ENCODE measurements at places on chromosomes 1 and 21. TPM values are rescaled to one million over a fixed set of nuclear protein-coding genes. Genes with fewer than 3 reads are reported as not detected.
A peak's percentile ranks its signal among the peaks of the same experiment; 100 is the strongest.

GRCh38 chr1:200015811-200016210, 11.7 kb upstream of the NR5A2 start:
- no peak overlapping the region for H3K4me3 ChIP-seq
- DNase-seq, result no peak
- no peak overlapping the region for H3K27ac ChIP-seq
- H3K4me1 ChIP-seq, result no peaks in the 10 kb centered on the region
- H3K36me3 ChIP-seq, result no peaks in the 10 kb centered on the region
- H3K27me3 ChIP-seq, result peaks cover 2% of the 10 kb centered on the region

SLC66A1 gene
- 5.3 TPM for total RNA-seq

DNA sequence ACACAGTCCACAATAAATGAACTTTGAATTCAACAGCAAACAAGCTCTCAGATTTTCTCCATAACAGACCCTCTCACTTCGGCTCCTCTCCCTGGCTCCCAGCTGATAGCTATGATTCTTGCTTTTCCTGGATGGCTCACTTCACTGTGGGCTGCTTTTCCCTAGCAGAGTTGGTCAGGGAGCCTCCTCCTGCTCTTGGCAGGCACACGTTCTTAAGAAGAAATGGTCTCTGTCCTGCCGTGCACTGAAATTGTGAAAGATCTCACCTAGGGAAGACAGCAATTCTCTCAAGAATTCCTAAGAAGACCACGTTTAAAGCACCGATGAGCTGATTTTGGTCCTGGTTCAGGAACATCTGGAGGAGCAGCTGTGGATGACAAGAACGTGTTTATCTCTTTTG, 148.5 kb upstream of the KCNK2 start:
- no peak overlapping the region for H3K27ac ChIP-seq
- H3K4me1 ChIP-seq, result no peaks in the 10 kb centered on the region
- DNase-seq, result no peak
- H3K27me3 ChIP-seq, result no peaks in the 10 kb centered on the region
- H3K36me3 ChIP-seq, result no peaks in the 10 kb centered on the region

GRCh38 chr1:94001397-94002045, 92.3 kb upstream of the GCLM start:
- H3K36me3 ChIP-seq, result no peaks in the 10 kb centered on the region
- no peak overlapping the region for H3K27ac ChIP-seq
- H3K4me3 ChIP-seq, result no peak overlapping the region
- H3K4me1 ChIP-seq, result no peaks in the 10 kb centered on the region
- DNase-seq, result no peak
- H3K27me3 ChIP-seq, result peaks cover 14% of the 10 kb centered on the region

DNA sequence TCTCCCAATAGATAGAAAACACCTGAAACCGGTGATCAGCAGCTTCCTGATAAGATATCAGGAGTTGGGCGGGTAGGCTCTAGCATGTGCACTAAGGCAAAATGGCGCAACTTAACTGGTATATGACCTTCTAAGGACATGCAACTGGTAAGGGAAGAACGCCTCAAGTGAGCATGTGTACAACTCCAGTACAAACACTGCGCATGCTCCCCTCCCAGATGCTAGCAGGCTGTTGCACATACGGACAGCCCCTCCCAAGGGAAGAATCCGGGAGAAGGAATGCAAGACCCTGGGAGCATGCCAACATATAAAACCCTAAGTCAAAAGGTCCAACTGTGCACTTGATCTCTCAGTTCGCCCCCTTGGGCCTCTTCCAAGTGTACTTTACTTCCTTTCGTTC, 110.8 kb downstream of the TSEN15 start:
- H3K27me3 ChIP-seq, result peaks cover 2% of the 10 kb centered on the region
- H3K36me3 ChIP-seq, result no peaks in the 10 kb centered on the region
- no peak overlapping the region for H3K4me3 ChIP-seq
- no peak overlapping the region for H3K27ac ChIP-seq
- H3K4me1 ChIP-seq, result no peaks in the 10 kb centered on the region

GRCh38 chr1:206776229-206776628, 3.9 kb upstream of the IL10 start:
- peaks cover 30% of the 10 kb centered on the region for H3K27me3 ChIP-seq
- DNase-seq, result no peak
- H3K4me1 ChIP-seq, result peaks cover 31% of the 10 kb centered on the region
- H3K27ac ChIP-seq, result no peak overlapping the region
- no peak overlapping the region for H3K4me3 ChIP-seq
- H3K36me3 ChIP-seq, result no peaks in the 10 kb centered on the region

MAP1LC3C gene
- not detected for total RNA-seq

HNRNPCL2 gene
- not detected for total RNA-seq

GRCh38 chr1:202587859-202588485, 122.3 kb downstream of the SYT2 start:
- no peak for DNase-seq
- H3K4me1 ChIP-seq, result peaks cover 15% of the 10 kb centered on the region
- H3K36me3 ChIP-seq, result no peaks in the 10 kb centered on the region
- H3K27me3 ChIP-seq, result no peaks in the 10 kb centered on the region
- no peak overlapping the region for H3K27ac ChIP-seq

- no peak overlapping the region for H3K27ac ChIP-seq
- H3K4me3 ChIP-seq, result no peak overlapping the region
- H3K27me3 ChIP-seq, result no peaks in the 10 kb centered on the region
- DNase-seq, result no peak
Measured at GRCh38 chr1:17093822-17094393, 25.3 kb downstream of the PADI2 start.

DNA sequence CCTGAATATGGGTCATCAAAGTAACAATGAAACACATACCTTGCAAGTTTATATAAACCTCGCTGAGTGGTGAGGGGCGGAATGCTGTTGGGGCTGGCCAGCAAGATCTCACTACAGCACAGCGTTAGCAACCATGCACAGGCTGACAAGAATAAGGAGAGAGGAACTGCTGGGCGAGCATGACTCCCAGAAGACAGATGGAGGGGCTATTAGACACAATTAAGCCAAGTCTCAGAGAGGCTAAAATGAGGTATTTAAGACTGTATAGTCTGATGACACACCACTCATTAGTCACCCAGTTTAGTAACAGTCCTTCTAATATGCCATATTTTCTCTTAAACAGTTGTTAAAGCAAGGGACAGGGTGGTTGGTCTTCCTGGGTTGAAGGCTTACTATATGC, 340.2 kb upstream of the NR5A2 start:
- no peak overlapping the region for H3K4me3 ChIP-seq
- peaks cover 9% of the 10 kb centered on the region for H3K27me3 ChIP-seq
- DNase-seq, result no peak
- no peaks in the 10 kb centered on the region for H3K36me3 ChIP-seq

LHX4 gene
- total RNA-seq, result not detected

DNA sequence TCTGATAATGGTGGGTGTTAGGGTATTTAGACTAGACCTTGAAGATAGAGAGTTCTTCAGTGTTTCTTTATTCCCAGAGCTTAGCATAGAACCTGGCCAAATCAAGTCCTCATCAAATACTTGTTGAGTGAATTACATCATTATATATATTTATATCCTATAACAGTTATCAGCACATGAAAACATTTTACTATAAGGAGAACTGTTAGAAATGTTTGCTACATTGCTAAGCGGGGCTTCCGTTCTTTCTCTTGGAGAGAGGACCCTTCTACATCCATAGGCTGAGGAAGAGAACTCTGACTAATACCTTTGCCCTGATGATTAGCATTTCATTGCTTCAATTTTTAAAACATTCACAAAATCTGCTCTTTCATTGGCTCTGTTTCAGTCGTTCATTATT, 66.5 kb upstream of the NBL1 start:
- no peak overlapping the region for H3K27ac ChIP-seq
- no peak for DNase-seq
- H3K4me3 ChIP-seq, result no peak overlapping the region
- no peaks in the 10 kb centered on the region for H3K36me3 ChIP-seq

GJA5 gene
- not detected for total RNA-seq

LCE1F gene
- total RNA-seq, result not detected

- no peak for DNase-seq
- H3K4me1 ChIP-seq, result no peaks in the 10 kb centered on the region
- H3K27me3 ChIP-seq, result peaks cover 16% of the 10 kb centered on the region
- no peak overlapping the region for H3K27ac ChIP-seq
Measured at GRCh38 chr1:37655274-37655673, 20.6 kb upstream of the RSPO1 start.

DNA sequence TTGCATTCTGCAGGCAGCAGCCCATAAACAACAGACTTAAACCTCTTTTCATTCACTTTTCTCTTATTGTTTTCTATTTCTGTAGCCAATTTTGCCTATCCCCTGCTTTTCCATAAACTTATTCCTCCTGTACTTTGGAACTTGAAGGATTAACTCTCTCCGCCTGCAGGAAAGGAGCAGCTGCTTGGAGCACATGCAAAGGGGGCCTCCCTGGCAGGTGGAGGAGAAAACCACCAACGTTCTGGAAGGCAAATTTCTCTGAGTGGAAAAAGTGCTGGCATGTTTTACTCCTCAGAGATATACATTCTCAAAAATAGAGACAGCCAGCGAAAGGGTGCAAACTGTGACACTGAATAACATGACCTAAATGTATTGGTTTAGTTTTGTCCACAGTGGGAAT, 33.6 kb downstream of the RGS21 start:
- no peak overlapping the region for H3K27ac ChIP-seq
- no peaks in the 10 kb centered on the region for H3K27me3 ChIP-seq
- no peaks in the 10 kb centered on the region for H3K4me1 ChIP-seq
- no peaks in the 10 kb centered on the region for H3K36me3 ChIP-seq

DNA sequence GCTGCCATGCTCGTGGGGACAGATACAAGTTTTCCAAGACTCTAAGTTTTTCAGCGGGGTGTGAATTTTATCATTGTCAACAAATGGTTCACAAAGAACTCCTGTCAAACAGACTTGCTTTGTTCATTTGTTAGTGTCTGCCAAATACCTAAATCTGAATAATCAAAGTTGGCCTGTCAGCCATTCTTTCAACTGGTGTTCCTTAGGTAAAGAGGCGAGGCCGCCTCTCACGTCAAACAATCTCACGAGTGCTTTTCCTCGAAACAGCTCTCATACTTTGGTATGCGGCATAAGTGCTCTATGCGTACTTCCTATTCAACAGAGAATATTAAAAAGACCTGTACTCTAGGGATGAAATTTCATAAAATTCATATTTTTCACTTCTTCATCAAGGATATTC, 51.4 kb upstream of the KANK4 start:
- no peak overlapping the region for H3K27ac ChIP-seq
- DNase-seq, result no peak
- H3K4me3 ChIP-seq, result no peak overlapping the region
- H3K27me3 ChIP-seq, result peaks cover 12% of the 10 kb centered on the region
- no peaks in the 10 kb centered on the region for H3K4me1 ChIP-seq

CCDC181 gene
- total RNA-seq, result not detected

DNA sequence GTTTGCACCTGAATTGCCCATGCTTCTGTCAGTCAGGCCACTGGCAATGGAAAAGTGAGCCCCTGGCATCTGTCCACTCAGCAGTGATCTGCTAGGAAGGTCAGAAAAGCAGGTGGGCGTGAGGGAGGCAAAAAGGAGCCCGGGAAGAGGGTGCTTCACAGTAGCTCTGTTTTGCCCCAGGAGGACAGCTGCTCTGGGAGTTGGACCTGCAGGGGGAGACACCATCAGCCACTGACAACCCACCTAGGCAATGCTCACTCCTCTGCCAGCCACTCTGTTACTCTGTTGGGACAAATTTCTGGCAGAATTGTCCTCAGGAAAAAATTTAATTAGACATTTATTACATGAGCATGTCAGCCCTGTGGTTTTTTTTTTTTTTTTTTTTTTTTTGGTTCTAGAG, 146.4 kb downstream of the LRIG2 start:
- H3K4me3 ChIP-seq, result no peak overlapping the region
- peaks cover 4% of the 10 kb centered on the region for H3K27me3 ChIP-seq
- no peaks in the 10 kb centered on the region for H3K4me1 ChIP-seq
- H3K36me3 ChIP-seq, result no peaks in the 10 kb centered on the region
- DNase-seq, result no peak
- H3K27ac ChIP-seq, result no peak overlapping the region

TMEM269 gene
- total RNA-seq, result 0.40 TPM

SPRR2F gene
- total RNA-seq, result not detected

GRCh38 chr1:30381266-30381665, 342.1 kb downstream of the MATN1 start:
- no peak overlapping the region for H3K4me3 ChIP-seq
- H3K27me3 ChIP-seq, result no peaks in the 10 kb centered on the region
- H3K4me1 ChIP-seq, result peaks cover 1% of the 10 kb centered on the region
- no peaks in the 10 kb centered on the region for H3K36me3 ChIP-seq

EPB41 gene
- total RNA-seq, result 95.4 TPM

- no peak overlapping the region for H3K4me3 ChIP-seq
- H3K4me1 ChIP-seq, result peaks cover 38% of the 10 kb centered on the region
- H3K27ac ChIP-seq, result no peak overlapping the region
- peaks cover 29% of the 10 kb centered on the region for H3K36me3 ChIP-seq
- DNase-seq, result peak; percentile 14
- H3K27me3 ChIP-seq, result no peaks in the 10 kb centered on the region
Measured at GRCh38 chr1:234397732-234398131, 24.5 kb downstream of the COA6 start.

- peaks cover 4% of the 10 kb centered on the region for H3K4me1 ChIP-seq
- DNase-seq, result no peak
- no peak overlapping the region for H3K4me3 ChIP-seq
- H3K27ac ChIP-seq, result no peak overlapping the region
- H3K27me3 ChIP-seq, result no peaks in the 10 kb centered on the region
Measured at GRCh38 chr21:14879458-14879857, 185.3 kb downstream of the NRIP1 start.

OR6K3 gene
- total RNA-seq, result not detected

GRCh38 chr1:34199927-34200326, 23.2 kb downstream of the C1orf94 start:
- H3K4me1 ChIP-seq, result no peaks in the 10 kb centered on the region
- DNase-seq, result no peak
- no peaks in the 10 kb centered on the region for H3K27me3 ChIP-seq
- H3K4me3 ChIP-seq, result no peak overlapping the region
- no peak overlapping the region for H3K27ac ChIP-seq

AKNAD1 gene
- not detected for total RNA-seq

GRCh38 chr1:94039514-94039870, 81.5 kb downstream of the ABCA4 start:
- H3K4me3 ChIP-seq, result no peak overlapping the region
- DNase-seq, result peak; percentile 66
- peaks cover 22% of the 10 kb centered on the region for H3K27me3 ChIP-seq
- no peaks in the 10 kb centered on the region for H3K4me1 ChIP-seq

GRCh38 chr1:108182959-108183700, 17.0 kb downstream of the SLC25A24 start:
- H3K27ac ChIP-seq, result peak overlapping the region; percentile 15
- H3K36me3 ChIP-seq, result peaks cover 61% of the 10 kb centered on the region
- H3K4me3 ChIP-seq, result no peak overlapping the region
- no peak for DNase-seq

- DNase-seq, result no peak
- H3K4me1 ChIP-seq, result no peaks in the 10 kb centered on the region
- no peak overlapping the region for H3K4me3 ChIP-seq
- no peaks in the 10 kb centered on the region for H3K27me3 ChIP-seq
Measured at GRCh38 chr1:58063095-58063494, 483.4 kb downstream of the OMA1 start.

LCE1A gene
- not detected for total RNA-seq
